Stimulated activated CD4-positive, alpha-beta T cell treated with anti-CD3 and anti-CD28 coated beads, Interleukin-12 subunit alpha, Interleukin-12 subunit beta, amount 100 ng/mL, for 4 hours (primary cell): ENCODE measurements at places on chromosomes 5 and 9.

- DNase-seq: no peak
Observed at GRCh38 chr5:59356813-59357380, 536.6 kb downstream of the PDE4D start.

DNA sequence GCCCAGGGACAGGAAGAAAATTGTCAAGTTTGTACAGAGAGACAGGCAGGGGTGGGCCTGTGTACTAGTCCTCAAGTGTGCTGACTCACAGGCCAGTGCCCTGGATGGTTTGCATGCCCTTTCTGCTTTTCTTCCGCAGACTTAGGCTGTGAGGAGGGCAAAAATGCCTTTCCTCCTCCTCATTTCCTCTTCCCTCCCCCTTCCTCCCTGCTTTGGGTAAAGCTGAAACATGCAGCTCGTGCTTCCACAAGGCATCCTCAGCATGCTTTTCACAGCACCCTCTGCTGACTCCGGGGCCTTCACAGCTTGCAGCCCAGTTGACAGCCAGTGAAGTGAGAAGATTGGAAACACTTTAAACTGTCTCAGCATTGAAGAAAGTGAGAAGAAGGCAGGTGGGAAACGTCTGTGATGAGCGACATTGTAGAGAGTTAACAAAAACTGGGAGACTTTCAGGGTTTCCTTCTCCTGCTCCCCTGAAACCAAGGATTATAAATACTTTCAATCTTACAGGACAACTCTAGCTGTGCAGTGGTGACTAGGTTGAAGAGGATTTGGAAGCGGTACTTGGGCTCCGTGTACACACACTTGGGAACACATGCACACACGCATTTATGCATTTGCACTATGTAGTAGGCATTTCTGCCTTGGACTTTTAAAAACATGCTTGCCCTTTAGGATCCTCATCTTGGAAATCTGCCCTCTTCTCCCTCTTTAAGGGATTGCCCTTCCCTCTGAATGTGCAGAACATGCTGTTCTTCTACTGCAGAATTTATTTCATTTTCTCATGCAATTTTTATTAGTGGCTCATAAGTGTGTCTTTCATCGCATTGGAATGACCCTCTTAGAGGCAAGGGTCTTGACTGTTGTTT is 138.8 kb downstream of the GRIA1 start:
- DNase-seq: no peak

- no peak for DNase-seq
Observed at GRCh38 chr9:131253891-131254491, 22.3 kb downstream of the FAM78A start.

GRCh38 chr5:90555666-90556065 is 2.9 kb upstream of the ADGRV1 start:
- DNase-seq: no peak

DNA sequence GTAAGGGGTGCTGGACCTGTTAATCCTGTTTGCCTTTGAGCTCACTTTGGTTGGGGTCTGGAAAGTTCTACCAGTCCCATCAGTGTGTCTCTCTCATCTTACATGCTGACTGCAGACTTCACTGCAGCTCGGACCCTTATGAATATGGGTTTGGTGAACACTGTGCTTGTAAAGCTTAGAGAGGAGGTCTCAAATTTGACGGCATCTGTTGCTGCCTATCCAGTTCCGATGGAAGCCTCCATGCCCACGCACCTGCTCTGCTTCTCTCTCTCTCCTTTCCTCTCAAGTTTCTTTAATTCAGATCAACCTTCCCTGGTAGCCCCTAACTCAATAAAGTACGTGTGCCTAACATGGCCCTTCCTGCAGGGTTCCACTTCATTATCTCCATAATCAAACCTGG is 217.9 kb downstream of the HSPA4 start:
- no peak for DNase-seq

- DNase-seq: no peak
Observed at GRCh38 chr9:3497401-3497800, 28.4 kb downstream of the RFX3 start.

GRCh38 chr5:92885950-92886349 is 695.1 kb downstream of the NR2F1-AS1 start:
- no peak for DNase-seq

GRCh38 chr9:96680812-96681499 is 25.8 kb upstream of the PRXL2C start:
- no peak for DNase-seq
